NCI-H446 treated with DMSO at 0.1 percent for 48 hours (cell line): ENCODE measurements at places on chromosomes 2 and 18.

DNA sequence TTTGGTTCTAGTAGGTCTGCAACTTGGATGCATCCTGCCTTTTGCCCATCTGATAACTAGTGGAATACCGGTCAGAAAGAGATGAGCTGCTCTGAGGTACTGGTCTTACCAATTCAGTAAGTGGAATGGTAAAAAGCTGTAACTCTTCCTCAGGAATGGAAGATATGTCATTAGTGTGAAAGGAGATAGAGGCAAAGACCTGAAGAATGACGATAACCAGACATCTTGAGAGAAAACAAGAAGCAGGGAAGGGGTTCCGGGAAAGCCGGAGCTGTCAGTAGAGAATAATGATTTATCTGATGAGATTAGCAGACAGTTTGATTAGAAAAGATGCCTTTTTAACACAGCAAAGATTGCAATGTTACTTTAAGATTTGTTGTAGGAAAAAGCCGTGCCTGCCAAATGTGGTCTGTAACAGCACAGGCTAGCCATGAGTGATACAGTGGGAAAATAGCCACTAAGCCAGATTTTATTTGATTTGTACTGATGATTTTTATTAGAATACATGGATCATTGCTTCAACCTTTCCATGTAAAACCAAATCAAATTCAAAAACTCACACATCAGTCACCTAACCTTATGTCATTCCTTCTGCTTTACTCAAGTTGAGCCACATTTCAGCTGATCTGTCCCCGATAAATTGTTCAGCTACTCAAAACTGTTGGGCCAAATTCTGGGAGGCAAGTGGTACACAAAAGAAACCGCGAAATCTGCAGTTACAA lies 110.0 kb downstream of the TCF4 start:
- no peak for DNase-seq

DNA sequence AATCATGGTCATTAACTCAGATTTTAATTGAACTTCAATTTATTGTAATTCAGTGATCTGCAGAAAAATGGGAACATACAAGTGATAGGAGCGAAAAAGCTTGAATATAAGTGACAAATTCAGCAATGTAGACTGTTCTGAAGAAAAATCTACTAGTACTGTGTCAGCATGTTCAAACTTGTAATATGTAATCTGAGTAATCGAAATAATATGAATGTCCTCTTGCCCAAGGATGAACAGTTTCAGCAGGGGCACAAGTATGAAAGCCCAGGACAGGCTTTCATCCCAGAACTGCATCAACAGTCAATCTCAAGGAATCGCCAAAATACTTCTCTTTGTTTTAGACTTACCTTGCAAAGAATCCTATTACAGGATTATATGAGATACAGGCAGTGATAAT lies 1110.5 kb downstream of the LRP1B start:
- DNase-seq, result no peak

DNA sequence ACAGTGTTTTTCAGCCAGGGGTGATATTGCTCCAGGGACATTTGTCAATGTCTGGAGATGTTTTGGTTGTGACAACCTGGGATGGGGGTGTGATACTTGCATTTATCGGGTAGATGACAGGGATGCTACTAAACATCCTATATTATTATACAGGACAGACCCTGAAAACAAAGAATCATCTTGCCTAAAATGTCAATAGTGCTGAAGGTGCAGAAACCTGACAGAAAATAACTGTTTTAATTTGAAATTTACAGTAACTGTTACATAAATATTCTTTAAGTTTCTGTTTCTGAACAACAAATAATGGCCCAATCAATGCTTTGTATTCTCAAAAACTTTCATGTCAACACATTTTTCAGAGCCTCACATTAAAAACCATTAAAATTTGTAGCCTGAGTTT lies 2.0 kb downstream of the IL36A start:
- no peak for DNase-seq

DNA sequence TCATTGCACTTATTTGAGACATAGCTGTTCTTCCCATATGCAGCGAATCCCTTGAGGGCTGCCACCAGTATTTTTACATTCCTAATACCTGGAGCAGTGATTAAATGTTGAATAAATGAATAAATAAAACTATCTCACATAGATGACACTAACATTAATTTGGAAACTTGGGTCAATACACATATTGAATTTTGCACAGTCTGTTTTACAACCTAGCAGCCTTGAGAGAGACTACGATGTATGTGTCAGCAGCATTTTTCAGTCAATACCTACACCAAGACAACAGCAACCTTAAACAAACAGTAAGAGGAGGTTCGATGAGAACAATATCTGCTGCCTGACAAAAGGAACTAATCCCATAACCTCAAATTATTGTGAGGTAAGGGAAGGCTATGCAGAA lies 53.4 kb downstream of the NBAS start:
- DNase-seq, result no peak

DNA sequence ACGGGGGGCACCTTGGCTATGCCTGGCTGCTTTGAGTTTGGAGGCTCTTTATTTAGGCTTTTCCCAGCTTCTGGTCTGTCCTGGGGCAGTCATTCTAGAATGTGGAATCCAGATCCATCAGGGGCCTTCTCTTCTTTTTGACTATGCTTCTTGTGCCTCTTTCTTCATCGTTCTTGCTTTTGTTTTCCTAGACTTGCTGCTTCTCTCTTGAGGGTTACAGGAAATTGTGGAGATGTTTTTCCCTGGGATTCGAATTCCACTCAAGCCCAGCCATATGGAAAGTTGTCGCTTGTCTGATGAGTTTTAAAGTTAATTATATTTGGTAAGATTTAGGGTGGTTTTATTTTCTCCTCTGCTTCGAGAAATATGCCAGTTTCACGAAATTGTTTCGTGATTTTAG lies 2.4 kb downstream of the GLI2 start:
- no peak for DNase-seq

GRCh38 chr2:241083091-241083415 lies 19.0 kb downstream of the MTERF4 start:
- DNase-seq, result no peak

DNA sequence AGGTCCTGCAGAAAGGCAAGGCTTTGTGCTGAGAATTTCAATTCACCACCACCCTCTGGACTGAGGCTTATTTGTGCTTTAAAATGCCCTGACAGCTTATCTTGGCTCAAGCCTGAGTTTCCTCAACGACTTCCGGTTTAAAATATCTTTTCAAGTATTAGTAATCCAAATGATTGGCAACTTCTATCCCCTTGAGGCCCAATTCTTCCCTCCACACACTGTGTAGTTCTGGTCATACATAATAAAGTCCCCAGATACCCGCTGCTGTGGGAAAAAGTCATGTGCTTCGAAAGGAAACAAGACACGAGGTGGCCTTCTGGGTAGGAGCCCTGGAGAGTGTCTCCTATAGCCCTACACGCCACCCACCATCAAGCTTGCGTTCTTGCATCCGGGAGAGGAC lies 393.4 kb downstream of the ALK start:
- DNase-seq, result no peak

DNA sequence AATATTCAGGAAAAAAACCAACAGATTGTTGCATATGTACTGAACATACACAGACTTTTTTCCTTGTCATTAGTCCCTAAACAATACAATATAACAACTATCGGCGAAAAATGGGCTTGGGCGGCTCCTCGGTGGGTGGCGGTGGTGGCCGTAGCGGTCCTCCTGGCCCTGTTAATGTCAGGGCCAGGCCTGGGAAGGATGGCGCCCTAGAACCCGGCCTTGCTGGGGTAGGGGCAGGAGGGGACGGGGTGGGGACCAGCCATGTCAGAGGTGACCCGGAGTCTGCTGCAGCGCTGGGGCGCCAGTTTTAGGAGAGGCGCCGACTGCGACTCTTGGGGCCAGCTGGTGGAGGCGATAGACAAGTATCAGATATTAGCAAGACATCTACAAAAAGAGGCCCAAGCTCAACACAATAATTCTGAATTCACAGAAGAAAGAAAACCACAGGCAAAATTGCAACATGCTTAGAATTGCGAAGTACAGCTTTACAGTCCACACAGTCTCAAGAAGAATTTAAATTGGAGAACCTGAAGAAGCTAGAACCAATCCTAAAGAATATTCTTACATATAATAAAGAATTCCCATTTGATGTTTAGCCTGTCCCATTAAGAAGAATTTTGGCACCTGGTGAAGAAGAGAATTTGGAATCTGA lies 36.5 kb downstream of the ROCK2 start:
- DNase-seq, result no peak
